ENCODE measurements at places on chromosomes 7 and 10.

DNA sequence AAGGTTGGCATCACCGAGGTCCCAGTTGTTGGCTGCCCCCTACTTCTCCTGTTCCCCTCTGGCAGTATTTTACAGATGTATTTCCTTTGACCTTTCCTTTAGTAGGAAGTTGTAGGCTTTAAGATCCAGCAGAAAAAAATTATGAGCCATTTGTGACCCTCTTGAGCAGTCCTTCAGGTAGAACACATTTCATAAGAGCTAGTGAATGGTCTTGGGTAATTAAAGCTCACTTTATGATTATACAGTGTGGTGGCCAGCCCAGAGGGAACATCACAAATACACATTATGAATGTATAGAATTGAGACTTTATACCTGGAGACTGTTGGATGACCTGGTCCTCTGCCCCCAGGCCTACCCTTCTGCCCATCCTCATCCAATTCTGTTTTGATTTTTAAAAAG is 57.0 kb downstream of the KAT6B start:
- DNase-seq, result no peak

DNA sequence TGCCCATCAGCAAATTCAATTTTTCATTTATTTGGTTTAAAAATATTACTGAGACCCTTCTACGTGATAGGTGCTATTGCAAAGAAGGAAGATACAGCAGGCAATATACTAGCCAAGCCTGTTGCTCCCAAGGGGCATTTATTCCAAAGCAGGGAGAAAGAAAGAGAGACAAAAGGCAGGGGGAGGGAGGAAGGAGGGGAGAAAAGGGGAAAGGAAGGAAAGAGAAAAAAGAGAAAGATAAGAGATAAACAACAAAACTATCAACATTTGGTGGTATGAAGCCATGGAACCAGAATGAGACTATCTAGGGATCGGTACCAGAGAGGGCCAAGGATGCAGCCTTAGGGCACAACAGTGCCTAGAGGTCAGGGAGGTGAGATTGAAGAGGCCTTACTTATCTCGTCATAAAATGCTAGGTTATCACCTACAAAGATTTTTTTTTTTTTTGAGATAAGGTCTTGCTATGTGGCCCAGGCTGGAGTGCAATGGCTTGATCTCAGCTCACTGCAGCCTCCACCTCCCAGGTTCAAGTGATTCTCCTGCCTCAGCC is 55.3 kb upstream of the CAPZA2 start:
- DNase-seq, result no peak

DNA sequence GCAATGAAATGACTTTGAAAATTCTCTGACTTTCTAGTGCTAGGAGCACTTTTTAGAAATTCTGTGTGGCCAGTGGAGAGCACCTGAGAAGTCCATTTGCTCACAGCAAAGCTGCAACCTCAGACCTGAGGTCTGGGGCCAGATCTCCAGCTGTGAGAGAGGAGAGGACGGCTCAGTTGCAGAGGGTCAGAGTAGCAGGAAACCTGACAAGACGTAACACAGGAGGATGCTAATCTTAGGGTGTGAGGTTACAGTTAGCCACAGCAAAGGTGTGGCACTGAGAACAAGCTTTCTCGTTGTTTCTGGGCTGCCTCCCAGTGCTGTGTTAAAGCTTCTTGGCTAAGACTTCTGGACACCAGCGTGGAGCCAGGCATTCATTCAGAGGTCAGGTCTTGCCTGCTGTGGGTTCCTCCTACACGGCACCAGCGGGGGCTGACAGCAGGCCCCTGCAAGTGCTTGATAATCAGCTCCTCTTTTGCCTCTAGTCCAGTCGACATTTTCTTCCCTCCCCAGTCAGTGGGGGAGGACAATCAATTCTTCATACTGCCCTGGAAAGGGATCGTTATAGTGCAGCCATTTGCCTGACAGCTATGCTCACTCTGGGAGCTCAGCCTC is 435.4 kb upstream of the DPP6 start:
- no peak for DNase-seq

- no peak for DNase-seq
These were observed 13.0 kb downstream of the GIMAP8 start for GRCh38 chr7:150463461-150463860.

Measured in fibroblast of mammary gland (primary cell).